Activated T-helper 1 cell treated with anti-CD3 and anti-CD28 coated beads, Interleukin-12 subunit alpha, Interleukin-12 subunit beta, Interleukin-2, Interleukin-4 antibody, amounts not matched to agents 30 ng/mL and 10 ng/mL and 1 ng/mL, durations not matched to agents 14 hours and 24 hours and 36 hours (primary cell): ENCODE measurements at places on chromosomes 6 and 20.

GRCh38 chr20:51077686-51078060 is 54.8 kb upstream of the KCNG1 start:
- DNase-seq = no peak

DNA sequence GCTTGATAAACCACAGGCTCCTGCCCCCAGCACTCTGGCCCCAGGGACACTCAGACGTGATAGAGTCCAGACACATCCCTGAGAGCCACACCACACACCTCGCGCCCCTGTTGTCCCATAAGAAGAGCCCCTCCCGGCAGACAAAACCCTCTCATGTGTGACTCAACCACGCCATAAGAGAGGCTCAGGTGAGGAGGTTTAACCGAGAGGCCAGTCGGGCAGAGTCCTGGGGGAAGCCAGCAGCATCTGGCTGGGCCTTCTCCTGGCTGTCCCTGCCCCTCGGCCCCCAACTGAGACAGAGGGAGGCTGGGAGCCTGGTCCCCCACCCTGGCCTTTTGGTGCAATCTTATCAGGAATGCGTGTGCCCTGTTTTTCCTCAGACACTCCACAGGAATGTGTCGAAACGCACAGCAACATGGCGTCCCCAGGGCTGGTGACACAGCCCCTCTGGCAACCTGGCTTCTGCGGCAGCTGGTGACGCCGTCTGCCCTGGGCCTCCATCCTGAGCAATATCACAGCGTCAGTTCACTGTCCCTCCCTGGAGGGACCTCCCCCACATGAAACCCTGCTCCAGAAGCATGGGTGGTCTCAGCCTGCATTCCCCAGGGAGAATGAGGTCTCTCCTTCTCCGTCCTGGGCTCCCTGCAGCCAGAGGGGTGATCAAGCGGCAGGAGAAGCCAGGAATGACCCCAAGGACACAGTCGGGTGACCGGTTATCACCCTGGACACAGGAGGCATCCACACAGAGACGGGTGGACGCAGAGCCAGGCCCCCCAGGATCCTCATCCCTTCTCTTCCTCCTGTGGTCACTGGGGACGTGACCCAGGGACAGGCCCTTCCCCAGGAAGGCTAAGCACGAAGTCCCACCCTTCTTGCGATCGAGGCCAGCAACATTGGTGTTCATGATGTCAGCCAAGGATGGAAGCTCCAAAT is 156.6 kb upstream of the AFDN start:
- no peak for DNase-seq

DNA sequence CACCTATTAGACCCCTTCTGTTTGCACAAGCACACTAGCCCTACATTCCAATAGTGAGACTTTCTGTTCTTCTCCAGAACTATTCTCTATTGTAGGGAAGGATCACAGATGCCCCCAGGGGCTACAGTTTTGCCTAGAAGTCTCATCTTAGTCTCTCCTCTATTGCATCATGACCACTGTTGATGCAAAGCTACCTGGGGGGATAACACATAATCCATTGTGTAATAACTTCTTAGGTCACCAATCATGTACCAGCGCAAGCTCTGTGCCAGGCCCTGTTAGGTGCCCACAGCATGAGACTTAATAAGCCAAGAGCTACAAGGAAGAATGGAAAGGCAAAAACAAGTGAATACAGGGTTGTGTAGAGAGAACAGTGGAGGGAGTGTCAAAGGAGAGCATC is 98.1 kb upstream of the TNFAIP3 start:
- no peak for DNase-seq

DNA sequence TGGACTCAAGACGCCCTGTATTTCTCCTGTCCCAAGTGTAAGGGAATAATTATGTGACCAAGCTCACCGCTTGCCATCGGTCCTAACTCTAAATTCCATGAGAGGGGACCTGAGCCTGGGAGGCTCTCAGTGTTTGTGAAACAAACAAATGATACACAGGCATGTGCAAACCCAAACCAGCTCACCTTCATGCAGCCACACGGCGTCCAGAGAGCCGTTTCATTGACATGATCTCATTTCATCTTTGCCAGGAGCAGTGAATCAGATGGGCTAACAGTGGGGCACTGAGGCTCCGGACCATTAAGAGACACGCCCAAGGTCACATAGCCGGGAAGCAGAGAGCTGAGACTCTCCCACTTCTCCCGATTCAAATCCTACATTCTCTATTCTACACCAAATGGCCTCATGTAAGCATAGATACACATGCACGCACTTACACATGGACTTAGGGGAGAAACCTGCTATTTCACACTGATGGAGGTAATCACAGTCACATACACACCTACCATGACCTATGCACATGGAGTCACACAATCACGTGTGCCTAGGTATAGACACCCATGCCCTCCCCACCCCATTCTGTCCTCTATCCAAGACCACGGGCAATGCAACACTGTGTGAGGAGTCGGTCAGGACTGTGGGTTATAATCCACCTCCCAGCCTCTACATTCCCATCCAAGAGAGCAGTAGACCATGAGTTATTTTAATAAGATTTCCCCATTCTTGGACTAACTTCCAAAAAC is 1.1 kb downstream of the BNIP5 start:
- no peak for DNase-seq

DNA sequence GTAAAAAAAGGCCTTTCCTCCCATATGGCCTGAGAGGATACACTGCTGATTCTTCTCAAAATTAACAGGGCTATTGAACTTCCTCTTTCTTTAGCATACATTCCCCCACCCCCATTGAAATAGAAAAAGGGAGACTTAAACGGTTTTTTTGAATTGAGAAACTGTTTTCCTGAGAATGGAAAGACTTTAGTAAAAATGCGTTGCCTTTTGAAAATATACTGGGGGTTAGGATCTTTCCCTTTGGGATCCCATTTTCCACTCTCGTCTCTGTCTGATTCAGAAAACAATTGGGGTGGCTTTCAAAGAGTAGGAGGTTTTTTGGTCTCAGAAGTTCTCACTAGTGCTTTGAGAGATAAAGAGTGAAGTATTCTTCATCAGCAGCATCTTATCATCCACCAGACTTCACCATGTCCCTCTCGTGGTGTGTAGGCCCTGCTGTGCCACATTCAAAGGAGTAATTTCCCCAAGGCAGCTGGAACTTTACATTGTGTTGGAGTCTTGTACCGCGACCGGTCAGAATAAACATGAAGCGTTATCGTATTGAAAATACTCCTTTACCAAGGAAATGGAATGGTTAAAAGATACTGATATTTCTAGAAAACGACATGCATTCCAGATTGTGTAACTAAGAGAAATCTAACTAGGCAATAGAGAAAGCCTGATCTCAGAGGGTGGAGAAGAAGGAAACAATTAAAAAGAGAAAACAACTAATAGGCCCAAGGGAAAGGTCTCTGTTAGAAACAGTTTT is 10.6 kb downstream of the MYB start:
- DNase-seq = no peak
